Activated naive CD4-positive, alpha-beta T cell treated with anti-CD3 and anti-CD28 coated beads for 36 hours (primary cell): ENCODE measurements at places on chromosomes 11 and 22. TPM values are rescaled to one million over a fixed set of nuclear protein-coding genes. Genes with fewer than 3 reads are reported as not detected.

The SLC29A2 gene
- 7.4 TPM for total RNA-seq

The HEPACAM gene
- total RNA-seq = not detected

The OR10D3 gene
- not detected for total RNA-seq

The CCDC89 gene
- total RNA-seq = not detected

The PTDSS2 gene
- 15.0 TPM for total RNA-seq

The ELFN2 gene
- 0.57 TPM for total RNA-seq

The OPCML gene
- total RNA-seq = not detected

The CD59 gene
- 61.9 TPM for total RNA-seq

The B3GAT1 gene
- total RNA-seq = not detected

The SYT13 gene
- not detected for total RNA-seq

The SYT7 gene
- total RNA-seq = not detected

The FGF19 gene
- total RNA-seq = not detected

The OR56B4 gene
- not detected for total RNA-seq

The FEN1 gene
- total RNA-seq = 74.7 TPM

The KCNE3 gene
- total RNA-seq = not detected

The NUCB2 gene
- total RNA-seq = 74.0 TPM

The BCL2L13 gene
- total RNA-seq = 32.6 TPM

The CHRDL2 gene
- not detected for total RNA-seq

The TSPO gene
- total RNA-seq = 112 TPM

The SEPTIN5 gene
- total RNA-seq = 0.47 TPM

The NCAM1 gene
- total RNA-seq = not detected

The TNRC6B gene
- total RNA-seq = 37.9 TPM

The TRPC6 gene
- total RNA-seq = not detected

The DDI1 gene
- not detected for total RNA-seq

The ACRV1 gene
- not detected for total RNA-seq

The PGA5 gene
- total RNA-seq = not detected

The OR52N4 gene
- total RNA-seq = 0.74 TPM

The CDHR5 gene
- not detected for total RNA-seq

The TRIM6 gene
- total RNA-seq = 2.6 TPM

The OR5AP2 gene
- not detected for total RNA-seq

The ACR gene
- not detected for total RNA-seq

The FIBIN gene
- total RNA-seq = not detected

The CECR2 gene
- total RNA-seq = 0.17 TPM

The KRTAP5-2 gene
- not detected for total RNA-seq

The SMIM35 gene
- total RNA-seq = not detected

The ESAM gene
- 1.2 TPM for total RNA-seq

The CSF2RB gene
- total RNA-seq = 0.14 TPM

The SEC14L6 gene
- not detected for total RNA-seq

The KCTD21 gene
- total RNA-seq = 10.1 TPM

The KRTAP5-10 gene
- total RNA-seq = not detected

The P4HA3 gene
- total RNA-seq = not detected

The MYOD1 gene
- total RNA-seq = not detected

The APOC3 gene
- total RNA-seq = not detected

The RNASEH2C gene
- 95.6 TPM for total RNA-seq

The ASPHD2 gene
- total RNA-seq = 4.4 TPM

The CCDC87 gene
- total RNA-seq = 0.07 TPM

The TAF10 gene
- 151 TPM for total RNA-seq
